ENCODE measurements at places on chromosomes 3 and 15.

GRCh38 chr3:123749711-123750110 lies 134.4 kb downstream of the MYLK start:
- DNase-seq, result no peak

GRCh38 chr3:126258670-126259069 lies 78.3 kb upstream of the ALDH1L1 start:
- DNase-seq, result no peak

DNA sequence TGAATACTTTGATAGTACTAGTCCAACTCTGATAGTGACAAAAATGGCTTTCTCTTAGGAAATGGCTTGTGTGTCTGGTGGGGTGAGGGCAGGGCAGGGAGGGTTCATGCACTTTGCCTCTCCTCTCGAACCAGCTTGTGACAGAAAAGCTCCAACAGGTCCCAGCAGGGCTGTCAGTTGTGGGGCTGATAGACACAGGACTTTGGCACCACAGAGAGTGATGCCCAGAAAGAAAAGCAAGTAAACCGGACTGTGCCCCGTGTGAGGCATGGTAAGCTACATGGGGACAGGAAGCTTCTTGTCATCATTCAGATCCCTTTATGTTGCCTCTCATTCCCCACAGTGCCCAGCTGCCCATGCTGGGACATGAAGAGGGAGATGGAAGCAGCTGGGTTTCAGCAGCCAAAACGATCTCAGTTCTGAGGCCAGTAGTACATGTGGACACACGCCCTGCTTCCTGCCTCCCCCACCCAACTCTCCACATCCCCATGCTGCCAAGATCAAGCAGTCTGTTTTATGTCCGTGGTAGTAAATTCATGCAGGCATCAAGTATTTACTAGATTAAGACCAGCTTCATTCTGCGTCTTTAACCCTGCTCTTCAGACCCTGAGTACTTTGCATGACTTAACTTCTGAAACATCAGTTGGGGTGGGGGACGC lies 29.7 kb upstream of the LIPC start:
- no peak for DNase-seq

- DNase-seq, result no peak
These were observed 124.3 kb downstream of the CHSY1 start for GRCh38 chr15:101127506-101128076.

- no peak for DNase-seq
These were observed 6.3 kb upstream of the RTP2 start for GRCh38 chr3:187708696-187709095.

GRCh38 chr3:12663401-12663935 lies 449 bp downstream of the RAF1 start:
- DNase-seq, result peak; percentile 9

GRCh38 chr3:111881480-111881879 lies 22.4 kb downstream of the PHLDB2 start:
- no peak for DNase-seq

GRCh38 chr3:28867836-28868235 lies 413.0 kb upstream of the RBMS3 start:
- DNase-seq, result no peak

- DNase-seq, result no peak
These were observed 41.1 kb downstream of the LARP6 start for GRCh38 chr15:70812827-70813364.

DNA sequence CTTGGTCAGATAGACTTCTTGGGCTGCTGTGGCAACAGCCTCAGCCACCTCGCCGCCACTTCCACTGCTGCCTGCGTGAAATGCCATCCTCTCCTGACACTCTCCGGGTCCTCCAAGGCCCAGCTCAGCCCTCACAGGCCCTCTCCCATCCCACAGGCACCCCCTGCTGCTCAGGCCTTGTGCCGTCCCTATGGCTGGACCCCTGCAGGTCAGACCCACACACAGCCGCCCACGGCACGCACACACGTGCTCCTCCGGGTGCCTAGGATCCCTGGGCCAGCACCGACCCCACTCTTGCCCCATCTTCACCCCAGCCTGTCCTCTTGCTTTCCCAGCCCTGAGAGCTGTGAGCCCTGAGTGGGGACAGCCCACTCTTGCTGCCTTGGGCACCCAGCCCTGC lies 19.7 kb downstream of the CFAP100 start:
- DNase-seq, result no peak

DNA sequence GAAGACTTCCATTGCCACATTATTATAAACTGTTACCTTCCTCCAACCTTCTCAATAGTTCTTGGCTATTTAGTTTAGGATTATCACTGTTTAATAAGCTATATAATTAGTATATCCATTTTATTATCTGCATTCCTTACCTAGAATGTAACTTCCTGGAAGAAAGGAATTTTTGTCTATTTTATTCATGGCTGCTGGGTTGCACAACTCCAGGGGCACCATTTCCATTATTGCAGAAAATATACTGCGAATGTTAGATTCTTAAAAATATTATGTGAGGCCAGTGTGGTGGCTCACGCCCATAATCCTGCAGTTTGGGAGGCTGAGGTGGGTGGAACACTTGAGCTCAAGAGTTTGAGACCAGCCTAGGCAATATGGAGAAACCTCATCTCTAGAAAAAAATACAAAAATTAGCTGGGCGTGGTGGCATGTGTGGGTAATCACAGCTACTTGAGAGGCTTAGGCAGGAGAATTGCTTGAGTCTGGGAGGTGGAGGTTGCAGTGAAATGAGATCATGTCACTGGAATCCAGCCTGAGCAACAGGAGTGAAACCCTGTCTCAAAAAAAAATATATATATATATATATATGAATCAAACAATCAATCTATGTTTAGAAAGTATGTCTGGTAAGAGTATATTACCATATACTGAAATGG lies 19.9 kb downstream of the CLDN1 start:
- no peak for DNase-seq

GRCh38 chr15:98322581-98322980 lies 325.8 kb upstream of the IGF1R start:
- no peak for DNase-seq

DNA sequence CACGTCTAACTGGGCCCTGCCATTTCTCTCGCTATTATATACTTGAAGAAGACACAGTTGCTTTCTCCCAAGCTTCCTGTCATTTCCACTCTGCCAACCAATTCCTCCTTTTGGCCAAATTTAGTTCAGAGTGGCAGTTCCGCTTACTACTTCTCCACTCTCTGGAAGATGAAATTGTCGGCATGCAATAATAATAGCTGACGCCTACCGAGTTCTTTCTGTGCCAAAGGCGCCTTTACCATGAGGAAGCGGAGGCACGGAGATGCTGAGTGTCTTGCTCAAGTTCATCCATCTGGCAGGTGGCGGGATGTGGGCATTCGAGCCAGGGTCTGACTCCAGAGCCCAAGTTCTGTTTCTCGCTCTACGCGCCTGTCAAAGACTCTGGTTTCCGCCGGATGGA lies 14.6 kb upstream of the NRROS start:
- DNase-seq, result no peak

GRCh38 chr3:185422677-185423076 lies 59.7 kb downstream of the MAP3K13 start:
- no peak for DNase-seq

DNA sequence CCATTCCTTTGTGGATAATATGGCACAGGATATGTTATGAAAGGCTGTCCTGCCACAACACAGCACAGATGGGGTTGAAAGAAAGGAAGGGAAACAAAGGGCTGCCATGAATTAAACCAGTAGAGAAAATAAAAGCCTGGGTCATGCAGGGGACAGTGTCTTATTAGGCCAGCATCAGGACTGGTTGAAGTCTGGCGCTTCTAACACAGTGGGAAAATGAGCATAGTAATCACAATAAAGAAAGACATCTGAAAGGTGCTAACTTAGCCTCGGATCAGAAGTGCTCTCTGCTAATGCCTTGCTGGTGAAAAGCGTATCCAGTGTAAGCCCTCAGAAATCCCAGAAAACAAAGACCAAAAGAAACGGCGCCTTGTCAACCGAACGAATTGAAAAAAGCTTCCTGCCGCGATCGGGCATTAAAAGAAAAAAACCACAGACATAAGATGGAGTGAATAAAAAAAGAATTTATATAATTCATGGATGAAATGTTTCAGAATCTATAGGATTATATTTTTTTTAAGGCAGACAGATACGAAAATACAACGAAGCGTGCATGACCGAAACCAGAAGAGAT lies 566 bp upstream of the MKRN3 start:
- DNase-seq, result no peak

GRCh38 chr3:162094301-162094700 lies 597.7 kb downstream of the OTOL1 start:
- no peak for DNase-seq

DNA sequence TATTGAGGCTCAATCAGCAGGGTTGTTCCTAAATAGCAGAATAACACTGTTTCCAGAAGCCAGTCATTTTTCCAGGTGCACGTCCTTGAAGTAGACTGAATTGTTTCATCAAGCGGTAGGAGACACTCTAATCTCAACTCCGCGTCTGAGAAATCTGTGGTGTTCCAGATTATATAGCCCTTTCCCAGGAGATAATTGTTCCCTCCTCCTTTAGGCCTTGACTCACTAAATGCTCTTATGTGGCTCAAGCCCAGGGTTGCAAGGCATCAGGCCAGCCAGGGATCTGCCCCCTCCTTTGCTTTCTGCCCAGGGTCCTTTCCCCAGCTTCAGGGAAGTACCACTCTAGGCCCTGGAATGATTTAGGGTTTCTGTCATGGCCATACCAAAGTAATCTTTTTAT lies 5.7 kb upstream of the HLTF start:
- DNase-seq, result no peak

DNA sequence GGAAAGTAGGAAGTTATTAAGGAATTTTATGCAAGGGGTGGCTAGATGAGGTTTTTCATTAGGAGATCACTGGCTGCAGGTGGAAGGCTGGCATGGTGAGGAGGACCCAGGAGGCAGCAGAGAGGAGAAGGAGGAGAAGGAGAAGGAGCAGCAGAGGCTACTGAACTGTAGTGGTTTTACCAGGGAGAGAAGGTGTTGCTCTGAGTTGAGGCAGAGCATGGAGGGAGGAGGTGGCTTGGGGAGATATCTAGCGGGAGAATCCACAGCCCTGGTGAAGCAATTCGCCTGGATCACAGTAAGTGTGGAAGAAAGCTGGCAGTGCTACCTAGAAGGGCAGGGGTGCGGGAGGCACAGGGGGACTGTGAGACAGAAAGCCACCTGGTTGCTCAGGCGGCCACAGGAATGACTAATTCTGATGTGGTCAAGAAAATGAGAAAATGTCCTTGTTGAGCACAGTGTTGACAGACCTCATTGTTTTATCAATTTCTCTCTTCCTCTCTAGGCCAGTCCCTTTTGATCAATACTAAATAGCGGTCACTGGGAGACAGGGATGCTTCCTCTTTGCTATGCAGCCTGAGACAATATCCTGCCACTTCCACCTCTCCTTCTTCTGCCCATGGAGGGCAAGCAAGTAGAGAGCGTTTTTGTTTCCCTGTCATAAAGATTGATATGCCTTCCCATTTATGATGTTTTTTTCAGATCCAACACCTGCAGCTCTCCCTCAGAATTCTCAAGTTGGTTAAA lies 94.6 kb downstream of the EEFSEC start:
- DNase-seq, result no peak

DNA sequence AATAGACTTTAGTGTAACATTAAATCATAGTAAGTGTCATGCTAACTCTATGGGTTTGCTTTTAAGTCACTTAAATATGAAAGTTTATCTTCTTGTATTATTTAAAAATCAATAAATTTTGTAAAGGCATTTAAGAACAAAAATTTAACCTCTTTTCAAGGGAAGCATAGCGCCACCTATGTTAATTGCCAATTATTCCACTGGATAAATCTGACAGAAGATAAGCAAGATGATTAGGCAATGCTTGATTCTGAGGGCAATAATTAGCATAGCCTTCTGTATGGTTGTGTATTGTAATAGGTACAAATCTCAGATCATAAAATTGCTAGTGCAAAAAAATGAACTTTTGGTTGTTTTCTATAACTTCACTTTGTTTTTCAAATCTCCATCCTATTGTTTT lies 560.1 kb downstream of the GRM7 start:
- DNase-seq, result no peak

DNA sequence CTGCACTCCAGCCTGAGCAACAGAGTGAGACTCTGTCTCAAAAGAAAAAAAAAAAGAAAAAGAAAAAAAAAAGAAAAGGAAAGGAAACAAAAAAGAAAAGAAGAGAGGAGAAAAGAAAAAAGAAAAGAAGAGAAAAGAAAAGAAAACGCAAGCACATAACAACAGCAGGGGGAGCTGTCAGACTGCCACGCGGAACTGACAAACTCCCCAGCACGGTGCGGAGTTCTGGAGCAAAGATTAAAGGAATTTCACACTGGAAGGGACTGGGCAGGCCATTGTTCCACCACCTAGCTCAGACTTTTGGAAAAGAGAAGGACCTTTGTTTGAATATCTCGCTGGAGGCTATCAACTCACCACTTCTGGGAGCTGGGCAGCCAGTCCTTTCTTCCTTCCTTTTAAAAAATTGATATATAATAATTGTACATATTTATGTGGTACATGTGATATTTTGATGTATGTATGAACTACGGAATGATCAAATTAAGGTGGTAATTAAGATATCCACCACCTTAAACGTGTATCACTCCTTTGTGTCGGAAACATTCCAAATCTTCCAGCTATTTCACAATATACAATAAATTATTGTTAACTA lies 40.5 kb downstream of the DPPA2 start:
- DNase-seq, result no peak

- no peak for DNase-seq
These were observed 11.1 kb downstream of the ARHGAP31 start for GRCh38 chr3:119305286-119305685.

DNA sequence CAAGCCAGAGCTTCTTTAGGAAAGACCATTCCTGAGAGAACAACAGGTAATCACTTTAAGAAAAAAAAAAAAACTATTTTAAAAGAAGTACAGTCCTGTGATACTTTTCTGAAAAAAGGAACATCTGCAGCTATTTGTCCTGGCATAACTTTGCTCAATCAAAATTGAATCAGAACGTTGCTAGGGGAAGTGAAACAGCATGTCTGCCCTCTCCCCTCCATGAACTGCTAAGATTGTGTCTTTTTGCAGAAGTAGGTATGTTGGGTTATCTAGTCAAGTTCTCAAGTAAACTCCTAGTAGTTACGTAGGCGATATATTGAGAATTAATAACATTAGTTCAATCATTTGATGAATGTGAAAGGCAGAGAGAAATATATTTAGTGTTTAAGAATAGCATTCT lies 1013.3 kb downstream of the TUSC7 start:
- DNase-seq, result no peak

- no peak for DNase-seq
These were observed 1.5 kb downstream of the CMTM6 start for GRCh38 chr3:32500880-32501782.

GRCh38 chr3:132399054-132399929 lies 18.0 kb upstream of the DNAJC13 start:
- DNase-seq, result no peak

- DNase-seq, result no peak
These were observed 196.0 kb downstream of the DIPK2A start for GRCh38 chr3:144167634-144168033.

GRCh38 chr3:46706771-46707582 lies 5.8 kb downstream of the TMIE start:
- DNase-seq, result no peak

DNA sequence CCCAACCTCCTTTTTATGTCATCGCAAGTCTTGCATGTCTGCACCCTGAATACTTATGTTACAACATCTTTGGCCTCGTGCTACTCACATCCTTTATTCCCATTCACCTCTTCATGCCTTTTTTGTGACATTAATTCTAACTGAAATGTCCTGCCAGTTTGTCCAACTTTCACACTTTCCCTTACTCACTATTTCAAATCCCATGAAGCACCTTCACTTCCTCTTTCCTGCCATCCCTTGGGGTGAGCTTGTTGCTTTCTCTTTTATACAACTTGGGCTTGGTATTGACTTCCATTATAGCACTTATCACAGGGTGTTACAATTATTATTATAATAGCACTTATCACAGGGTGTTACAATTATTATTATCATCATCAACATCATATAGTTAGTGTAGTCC lies 496.3 kb downstream of the NLGN1 start:
- DNase-seq, result no peak

- no peak for DNase-seq
These were observed 967.8 kb upstream of the CFAP20DC start for GRCh38 chr3:60017631-60018030.
